Endothelial cell of umbilical vein (primary cell): ENCODE measurements at places on chromosomes 1 and 21. TPM values are rescaled to one million over a fixed set of nuclear protein-coding genes. Genes with fewer than 3 reads are reported as not detected.

DNA sequence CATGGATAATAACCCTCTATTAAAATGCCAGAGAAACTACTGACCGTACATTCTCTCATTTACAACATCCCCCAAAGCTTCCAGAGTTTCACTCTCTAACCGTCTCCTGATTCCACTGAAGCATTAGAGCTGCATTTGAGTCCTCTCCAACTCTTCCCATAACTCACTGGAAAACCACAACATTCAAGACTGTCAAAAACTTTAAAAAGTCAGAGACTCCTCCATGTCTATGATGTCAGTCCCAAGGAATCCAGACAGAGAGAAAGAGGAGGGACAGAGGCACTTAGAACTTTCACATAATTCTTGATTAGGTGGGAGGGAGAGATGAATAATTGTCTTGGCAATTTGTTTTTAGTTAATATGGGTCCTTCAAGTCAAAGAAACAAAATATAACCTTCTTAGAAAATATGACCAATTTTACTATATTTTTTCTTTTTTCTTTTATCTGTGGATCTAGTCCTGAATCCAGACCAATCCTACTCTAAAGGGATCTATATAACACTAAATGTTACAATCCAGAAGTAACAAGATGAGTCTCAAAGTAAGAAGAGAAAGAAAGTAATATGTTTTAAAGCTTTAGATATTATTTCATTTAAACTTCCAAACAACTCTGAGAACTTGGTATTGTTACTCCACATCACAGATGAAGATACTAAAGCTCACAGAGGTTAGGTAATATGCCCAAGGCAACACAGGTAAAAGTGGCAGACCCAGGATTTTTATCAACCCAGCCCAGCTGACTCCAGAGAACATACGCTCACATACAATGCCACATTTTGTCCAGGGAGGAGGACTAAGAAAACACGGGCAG is 23.8 kb downstream of the OTUD7B start:
- no peak for DNase-seq

- DNase-seq, result no peak
These were observed 51.0 kb downstream of the SIK1 start for GRCh38 chr21:43375837-43376477.

DNA sequence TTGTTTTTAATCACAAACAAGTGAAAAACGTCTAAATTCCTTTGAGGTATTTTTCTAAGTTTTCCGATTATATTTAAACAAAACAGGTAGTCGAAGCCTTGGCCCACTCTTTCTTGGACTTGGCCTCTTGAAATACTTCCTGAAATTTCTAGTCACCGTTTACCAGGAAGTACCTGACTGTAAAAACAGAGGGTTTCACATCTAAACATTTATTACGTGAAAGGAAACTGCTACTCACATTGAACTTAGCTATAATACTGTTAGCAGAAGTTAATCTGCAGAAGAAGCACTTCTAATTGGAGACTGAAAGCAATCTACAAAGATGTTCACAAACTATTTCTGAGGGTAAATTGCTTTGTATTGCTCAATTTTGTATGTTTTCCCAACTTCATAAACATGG is 526.0 kb upstream of the ADGRL4 start:
- no peak for DNase-seq

Gene FAM43B
- not detected in 2 replicates for total RNA-seq

Gene FALEC
- total RNA-seq, result not detected in 2 replicates

Gene BSND
- total RNA-seq, result not detected in 2 replicates

Gene ACTN2
- total RNA-seq, result 0.28 and 0.55 TPM in 2 replicates

GRCh38 chr1:211376807-211377470 is 50.3 kb downstream of the TRAF5 start:
- DNase-seq, result no peak

GRCh38 chr1:44571712-44572571 is 102.3 kb downstream of the TMEM53 start:
- peak; percentile 8 for DNase-seq

Gene LSM10
- total RNA-seq, result 38.2 and 40.3 TPM in 2 replicates

GRCh38 chr1:87969040-87969439 is 640.4 kb downstream of the LMO4 start:
- no peak for DNase-seq

DNA sequence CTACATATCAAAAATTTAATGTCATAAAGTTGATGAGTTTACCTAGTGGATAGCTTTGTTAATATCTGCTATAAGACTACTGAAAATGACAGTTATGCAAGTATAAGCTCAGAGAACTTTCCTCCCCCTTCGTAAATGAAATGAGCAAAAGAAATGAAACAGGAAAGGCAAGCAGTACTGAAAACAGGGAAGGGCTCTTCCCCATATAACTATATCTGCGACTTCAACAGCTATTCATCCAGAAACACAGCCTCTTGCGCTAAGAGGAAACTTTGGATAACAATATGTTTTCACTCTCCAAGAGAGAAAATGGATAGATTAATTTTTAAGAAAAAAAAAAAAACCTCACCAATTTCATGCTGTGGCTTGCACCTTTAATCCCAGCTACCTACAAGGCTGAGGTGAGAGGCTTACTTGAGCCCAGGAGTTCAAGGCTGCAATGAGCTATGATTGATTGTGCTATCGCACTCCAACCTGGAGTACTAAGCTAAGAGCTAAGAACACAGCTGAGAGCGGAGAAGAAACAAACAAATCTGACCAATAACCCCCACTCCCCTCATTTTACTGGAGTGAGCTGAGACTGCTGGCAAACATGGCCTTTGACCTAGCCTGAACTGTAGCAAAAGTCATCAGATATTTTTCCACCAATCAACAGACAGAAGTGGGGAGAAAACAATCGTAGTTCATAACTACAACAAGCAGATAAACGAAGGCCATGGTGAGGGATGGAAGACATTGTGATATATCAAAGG is 29.0 kb downstream of the METTL18 start:
- DNase-seq, result no peak

Gene CDC14A
- 13.8 and 13.9 TPM in 2 replicates for total RNA-seq

DNA sequence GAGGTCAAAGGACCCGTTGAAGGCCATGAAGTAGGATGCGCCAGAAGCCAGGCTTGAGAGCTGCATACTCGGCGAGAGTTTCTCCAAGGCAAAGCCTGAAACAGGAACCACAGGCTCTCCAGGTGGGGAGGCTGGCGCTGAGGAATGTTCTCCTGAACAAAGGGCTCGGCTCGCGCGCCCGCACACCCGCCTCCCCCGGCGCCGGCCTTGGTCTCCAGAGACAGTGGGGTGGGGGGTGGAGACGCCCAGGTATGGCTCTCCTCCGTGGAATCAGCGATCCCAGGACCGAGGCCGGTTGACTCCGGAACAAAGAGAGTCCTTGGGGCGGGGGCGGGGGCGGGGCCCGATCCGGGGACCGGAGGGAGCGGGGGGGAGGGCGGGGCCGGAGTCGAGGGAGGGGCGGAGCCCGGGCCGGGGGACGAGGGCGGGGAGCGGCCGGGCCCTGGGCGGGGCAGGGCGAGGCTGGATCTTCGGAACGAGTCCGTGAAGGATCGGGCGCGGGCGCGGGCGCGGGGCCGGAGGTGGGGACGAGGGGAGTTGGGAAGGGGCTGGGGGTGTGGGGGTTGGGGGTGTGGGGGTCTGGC is 85.0 kb downstream of the NKAIN1 start:
- peak; percentile 40 for DNase-seq

DNA sequence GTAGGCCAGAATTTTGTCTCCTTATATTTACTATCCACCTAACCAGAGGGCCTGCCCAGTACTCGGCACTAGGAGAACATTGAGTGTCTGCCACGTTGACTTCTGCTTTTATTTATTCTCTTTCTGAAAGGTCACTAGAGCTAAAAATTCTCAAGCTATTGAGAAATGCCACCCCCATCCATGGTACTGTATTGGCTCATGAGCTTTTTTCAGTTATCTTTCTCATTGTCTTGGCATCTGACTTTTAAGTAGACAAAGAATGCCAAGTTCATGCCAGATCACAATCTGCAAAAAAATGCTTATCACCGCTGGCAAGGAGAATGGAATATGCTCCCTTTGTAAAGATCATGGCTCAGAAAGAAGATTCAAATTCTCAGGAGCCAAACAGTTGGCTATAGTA is 49.8 kb upstream of the MROH9 start:
- no peak for DNase-seq
